ENCODE measurements at places on chromosomes 12 and 14.

DNA sequence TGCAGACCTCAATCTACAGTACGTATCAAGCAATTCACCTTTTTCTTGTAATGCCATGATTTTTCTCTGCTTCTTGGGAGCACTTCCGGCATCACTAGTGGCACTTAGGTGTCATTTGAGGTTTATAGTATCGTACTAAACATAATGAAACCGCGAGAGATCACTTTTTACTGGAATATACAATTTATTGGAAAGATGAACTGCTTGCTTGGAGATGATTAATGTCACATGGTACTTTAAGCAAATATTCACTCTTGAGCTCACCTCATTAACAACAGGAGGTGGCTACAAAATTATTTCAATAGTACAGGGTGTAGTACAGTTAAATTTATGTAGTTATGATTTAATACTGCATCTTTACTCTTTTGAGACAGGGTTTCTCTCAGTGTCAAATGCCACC is 11.5 kb downstream of the FUT8 start:
- DNase-seq: no peak

- DNase-seq: no peak
These were observed 364.5 kb upstream of the DIO2 start for GRCh38 chr14:80575763-80576162.

- DNase-seq: no peak
These were observed 149.5 kb downstream of the IPO8 start for GRCh38 chr12:30546121-30546520.

GRCh38 chr12:24551163-24551786 is 397.6 kb downstream of the BCAT1 start:
- DNase-seq: no peak

DNA sequence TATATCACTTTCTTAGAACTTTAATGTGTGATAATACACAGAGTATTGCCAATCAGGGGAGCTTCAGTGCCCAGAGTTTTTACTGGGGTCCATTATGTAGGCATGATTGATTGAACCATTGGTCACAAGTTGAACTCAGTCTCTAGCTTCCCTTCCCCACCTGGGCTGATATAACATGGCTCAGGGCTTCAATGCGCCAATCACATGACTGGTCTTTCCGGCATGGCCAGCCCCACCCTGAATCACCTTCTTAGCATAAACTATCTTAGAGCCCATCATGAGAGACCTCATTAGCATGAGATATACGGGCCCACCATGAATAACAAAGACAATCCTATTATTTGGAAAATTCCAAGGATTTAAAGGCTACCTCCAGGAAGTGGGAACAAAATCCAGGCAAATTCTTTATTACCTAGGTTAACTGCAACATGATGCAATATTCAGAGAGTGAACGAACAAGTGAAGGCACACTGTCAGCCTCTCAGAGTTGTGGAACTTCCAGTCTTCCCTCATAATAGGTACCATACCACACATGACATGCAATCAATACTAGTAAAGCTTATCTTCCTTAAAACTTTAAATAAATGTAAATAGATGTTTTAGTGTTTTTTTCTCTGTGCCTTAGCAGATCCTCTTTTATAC is 3.2 kb upstream of the CLEC4A start:
- no peak for DNase-seq
